ENCODE measurements at places on chromosomes 2 and 18.

DNA sequence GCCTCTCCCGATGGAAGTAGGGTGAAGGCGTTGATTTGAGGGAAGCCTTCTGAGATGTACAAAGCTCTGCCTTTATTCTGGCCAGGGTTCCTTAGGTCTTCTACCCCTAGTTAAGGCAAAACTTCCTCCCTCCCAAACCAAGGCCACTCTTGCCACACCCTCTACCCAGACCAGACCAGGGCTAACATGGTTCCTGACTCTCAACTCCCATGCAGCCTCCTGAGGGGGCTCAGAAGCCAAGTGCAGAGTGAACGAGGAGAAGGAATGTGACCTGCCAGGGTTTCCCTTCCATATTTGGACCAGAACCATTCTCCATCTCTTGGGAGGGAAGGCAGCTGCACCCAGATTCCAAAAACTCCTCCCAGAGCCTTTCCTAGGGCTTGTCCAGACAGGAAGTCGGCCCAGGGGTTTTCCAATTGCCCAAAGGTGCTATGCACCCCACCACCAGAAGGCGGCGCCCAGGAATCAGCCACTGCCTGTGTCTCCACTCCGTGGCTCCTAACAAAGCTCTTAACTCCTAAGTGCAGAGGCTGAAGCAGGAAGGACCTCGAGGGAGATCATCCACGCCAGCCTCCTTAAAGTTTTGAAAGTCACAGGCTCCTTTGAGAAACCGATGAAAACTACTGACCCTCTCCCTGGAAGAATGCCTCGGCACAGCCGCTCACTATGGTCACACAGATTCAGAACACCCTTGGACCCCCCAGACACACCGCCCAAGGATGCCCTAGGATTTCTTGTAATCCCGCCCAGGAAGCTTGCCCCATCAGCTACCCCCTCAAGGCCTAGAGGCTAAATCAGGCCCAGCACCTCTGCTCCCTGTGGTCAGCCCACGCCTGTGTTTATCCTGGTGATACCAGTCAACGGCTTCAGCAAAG, 157.8 kb downstream of the SMAD2 start:
- peak; percentile 77 for DNase-seq

DNA sequence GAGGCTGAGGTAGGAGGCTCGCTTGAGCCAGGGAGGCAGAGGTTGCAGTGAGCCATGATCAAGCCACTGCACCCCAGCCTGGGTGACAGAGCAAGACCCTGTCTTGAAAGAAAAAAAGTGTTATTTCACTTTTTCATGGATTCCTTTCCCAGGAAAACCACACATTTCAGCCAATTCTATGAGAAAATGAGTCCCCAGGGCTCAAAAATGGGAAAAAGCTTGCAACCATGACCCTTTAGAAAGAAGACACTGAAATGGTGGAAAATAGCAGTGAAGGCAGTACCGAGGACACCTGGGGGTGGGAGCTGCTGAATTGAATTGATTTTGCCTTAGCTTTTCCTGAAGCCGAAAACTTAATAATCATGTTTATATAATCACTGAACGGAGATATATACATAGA, 284.2 kb upstream of the HDAC4 start:
- DNase-seq = no peak

DNA sequence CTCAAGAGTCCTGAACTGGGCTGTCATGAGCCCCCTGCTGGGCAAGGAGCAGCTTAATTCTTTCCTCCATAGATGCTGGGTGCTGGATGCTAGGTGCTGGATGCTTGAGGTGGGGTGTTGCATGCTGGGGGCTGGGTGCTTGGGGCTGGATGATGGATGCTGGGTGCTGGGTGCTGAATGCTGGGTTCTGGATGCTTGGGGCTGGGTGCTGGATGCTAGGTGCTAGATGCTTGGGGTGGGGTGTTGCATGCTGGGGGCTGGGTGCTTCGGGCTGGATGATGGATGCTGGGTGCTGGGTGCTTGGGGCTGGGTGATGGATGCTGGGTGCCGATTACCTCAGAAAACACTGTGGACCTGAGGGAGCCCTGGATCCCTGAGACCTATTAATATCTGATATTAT, 837.7 kb downstream of the GALR1 start:
- no peak for DNase-seq

DNA sequence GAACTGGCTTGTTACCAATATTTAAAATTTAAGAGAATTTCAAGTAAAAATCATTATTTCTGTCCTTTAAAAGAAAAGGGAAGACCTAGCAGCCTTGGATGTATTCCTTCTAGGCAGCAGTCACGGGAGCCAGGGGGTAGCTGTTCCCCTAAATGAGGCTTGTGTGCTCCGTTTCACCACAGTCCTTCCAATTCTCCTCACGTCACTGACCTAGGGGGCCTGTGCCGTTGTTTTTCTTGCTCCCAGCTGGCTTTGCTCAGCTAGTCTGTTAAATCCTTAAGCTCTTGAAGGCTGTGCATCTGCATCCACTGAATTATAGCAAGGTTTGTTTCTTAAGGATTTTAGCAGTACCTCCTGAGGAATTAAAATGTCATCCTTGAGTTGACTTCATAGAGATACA, 9.9 kb downstream of the KLHL23 start:
- DNase-seq = no peak

GRCh38 chr2:197170208-197170607, 140.4 kb downstream of the ANKRD44 start:
- DNase-seq = no peak

DNA sequence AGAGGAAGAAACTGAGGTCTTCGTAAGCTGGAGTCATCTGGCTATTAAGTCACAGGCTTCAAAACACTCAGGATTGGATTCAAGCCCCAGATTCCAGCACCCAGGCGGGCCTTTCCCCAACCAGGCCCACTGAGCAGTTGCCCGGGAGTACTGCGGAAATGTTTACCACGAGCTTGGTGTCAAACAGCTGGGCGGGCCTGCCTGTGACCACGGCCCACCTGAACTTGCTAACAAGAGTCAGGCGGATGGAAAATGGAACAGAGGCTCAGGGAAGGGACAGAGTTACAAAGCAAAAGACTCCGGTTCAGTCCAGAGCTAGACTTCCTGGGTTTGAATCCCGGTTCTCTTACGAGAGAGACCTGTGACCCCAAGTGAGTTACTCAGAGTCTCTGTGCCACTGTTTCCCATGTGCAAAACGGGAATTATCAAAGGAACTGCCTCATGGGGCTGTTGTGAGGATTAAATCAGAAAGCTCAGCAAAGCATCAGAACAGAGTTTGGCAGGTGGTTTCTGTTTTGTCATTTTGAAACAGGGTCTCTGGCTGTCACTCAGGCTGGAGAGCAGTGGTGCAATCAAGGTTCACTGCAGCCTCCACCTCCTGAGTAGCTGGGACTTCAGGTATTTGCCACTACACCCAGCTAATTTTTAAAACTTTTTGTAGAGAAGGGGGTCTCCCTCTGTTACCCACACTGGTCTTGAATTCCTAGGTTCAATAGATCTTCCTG, 49.0 kb upstream of the TFCP2L1 start:
- DNase-seq = no peak

- DNase-seq = no peak
Observed at GRCh38 chr18:45889419-45890064, 64.1 kb downstream of the SIGLEC15 start.

DNA sequence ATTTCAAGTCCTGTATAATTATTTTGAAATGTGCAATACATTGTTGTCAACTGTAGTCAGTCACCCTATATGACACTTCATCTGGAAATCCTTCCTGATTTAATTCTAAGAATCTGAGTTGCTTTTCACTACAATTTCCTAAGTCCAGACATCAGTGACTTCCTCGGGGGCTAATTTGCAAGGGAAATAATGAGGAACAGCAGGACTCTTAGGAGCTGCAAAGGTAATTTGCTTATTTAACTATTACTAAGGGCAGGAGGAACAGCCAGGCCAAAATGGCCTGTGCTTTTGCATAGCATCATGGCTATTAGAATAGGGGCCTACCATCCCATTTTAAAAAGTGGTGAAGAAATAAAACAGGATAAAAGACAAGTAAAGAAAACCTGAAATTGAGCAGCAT, 178.8 kb downstream of the MC4R start:
- no peak for DNase-seq

DNA sequence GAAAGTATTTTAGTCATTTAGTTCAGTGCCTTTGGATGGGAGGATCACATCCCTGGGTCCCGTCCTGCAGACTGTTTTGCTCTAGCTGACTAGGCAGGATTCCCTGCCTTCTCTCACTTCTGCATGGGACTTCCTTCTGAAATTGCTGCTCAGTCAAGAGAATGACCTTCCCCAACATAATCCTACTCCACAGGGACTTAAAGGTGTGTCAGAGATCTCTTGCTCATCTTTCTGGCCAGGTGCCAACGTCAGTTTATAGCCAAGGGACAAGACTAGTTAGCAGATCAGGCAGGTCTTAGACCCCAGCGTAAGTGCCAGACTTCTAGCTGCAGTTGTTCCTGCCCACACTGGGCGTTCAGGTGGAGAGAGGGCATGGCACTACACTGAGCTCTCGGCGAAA, 9.5 kb upstream of the IL1B start:
- DNase-seq = no peak

GRCh38 chr2:203782262-203782976, 76.0 kb downstream of the CD28 start:
- no peak for DNase-seq

GRCh38 chr2:219433666-219434467, 776 bp upstream of the SPEG start:
- no peak for DNase-seq

GRCh38 chr2:220198896-220199295, 571.5 kb downstream of the SLC4A3 start:
- no peak for DNase-seq

- no peak for DNase-seq
Observed at GRCh38 chr2:152622219-152622618, 95.0 kb downstream of the PRPF40A start.

DNA sequence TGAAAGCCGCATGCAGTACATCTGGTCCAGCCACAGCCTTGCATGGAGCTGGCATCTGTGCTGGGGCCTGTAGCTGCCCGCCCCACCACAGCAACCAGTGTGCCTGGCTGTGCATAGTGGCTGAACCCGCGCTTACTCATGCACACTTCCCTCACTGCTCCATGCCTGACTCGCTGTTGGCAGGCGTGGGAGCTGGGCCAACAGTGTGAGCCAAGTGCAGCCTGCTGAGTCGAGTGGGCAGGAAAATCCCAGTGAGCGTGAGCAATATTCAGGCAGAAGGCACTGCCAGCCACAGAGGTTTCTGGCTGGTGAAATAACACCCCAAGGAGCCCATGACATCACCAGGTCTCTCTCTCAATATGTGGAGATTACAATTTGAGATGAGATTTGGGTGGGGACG, 1674.1 kb upstream of the TMEFF2 start:
- no peak for DNase-seq

DNA sequence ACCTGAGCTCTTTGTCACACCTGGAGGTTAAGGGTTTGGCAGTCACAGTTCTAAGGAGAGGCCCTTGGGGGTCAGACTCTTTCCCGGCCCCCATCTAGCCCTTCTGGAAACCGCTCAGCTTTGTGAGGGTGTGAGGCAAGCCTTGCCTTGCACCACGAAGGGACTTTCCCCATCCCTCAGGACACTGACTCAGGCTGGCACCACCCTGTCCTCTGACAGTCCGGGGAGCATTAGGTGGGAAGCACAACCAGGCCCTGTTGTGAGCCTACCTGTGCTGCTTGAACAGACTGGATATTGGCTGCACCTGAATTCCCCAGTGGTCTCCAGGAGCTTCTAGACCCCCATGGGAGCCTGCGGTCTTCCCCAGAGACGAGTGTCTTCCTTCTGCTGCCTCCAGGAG, 47.0 kb upstream of the GBX2 start:
- DNase-seq = no peak

DNA sequence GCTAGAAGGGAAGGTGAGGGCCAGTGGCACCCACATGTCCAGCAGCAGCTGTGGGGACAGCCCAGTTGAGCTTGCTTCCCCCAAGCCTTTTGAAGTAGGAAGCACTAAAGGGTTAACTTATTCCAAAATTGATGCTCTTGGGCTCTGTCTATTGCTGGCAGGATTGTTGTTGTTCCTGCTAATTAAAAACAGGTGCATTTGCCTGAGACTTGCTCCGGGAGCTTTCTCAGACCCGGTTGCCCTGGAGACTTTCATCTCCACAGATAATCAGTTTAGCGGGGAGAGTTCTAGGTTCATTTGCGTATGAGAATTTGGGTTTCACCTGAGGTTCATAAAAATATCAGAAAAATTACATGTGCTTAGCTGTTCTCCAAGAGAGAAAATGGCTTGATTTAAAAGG, 277.3 kb downstream of the LRATD1 start:
- no peak for DNase-seq

GRCh38 chr2:45681675-45682074, 30.2 kb downstream of the PRKCE start:
- DNase-seq = no peak

DNA sequence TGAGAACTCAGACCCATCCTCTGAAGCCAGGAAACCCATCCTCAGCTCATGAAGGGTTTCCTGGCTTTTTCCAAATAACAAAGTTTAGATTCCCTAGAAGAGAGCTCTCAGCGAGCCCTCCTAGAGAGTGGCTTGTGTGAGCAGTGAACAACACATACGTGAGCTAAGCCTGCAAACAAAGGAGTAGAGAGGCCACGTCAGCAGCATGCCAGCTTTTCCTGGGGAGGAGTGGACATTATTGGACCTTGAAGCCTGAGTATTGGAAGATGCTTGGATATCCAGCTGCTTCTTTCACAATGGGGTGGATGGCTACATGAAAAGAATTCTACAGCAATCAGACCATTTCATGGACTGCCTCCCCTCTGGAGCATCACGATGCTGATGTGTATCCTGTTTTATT, 21.1 kb downstream of the KIF5C start:
- no peak for DNase-seq

GRCh38 chr2:209614690-209615369, 156.8 kb upstream of the UNC80 start:
- DNase-seq = no peak

DNA sequence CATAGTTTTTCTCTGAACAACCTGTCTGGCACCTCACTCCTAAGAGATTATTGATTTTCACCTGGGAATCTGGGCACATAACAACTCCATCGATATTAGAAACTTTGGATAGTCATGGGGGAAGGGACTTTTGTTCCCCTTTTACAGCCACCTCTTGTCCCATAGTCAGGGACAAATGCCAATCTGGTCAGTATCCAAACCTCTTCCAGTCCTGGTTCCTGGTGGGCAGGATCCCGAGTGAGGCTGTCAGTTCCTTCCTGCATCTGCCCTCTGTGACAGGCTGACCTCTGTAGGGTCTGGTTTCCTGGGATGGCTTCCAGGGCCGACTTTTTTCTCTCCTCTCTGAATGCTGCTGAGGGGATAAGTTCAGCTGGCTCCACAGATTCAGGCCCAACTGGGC, 11.0 kb downstream of the KIF5C start:
- no peak for DNase-seq

- no peak for DNase-seq
Observed at GRCh38 chr2:101328474-101329007, 20.0 kb upstream of the RNF149 start.

DNA sequence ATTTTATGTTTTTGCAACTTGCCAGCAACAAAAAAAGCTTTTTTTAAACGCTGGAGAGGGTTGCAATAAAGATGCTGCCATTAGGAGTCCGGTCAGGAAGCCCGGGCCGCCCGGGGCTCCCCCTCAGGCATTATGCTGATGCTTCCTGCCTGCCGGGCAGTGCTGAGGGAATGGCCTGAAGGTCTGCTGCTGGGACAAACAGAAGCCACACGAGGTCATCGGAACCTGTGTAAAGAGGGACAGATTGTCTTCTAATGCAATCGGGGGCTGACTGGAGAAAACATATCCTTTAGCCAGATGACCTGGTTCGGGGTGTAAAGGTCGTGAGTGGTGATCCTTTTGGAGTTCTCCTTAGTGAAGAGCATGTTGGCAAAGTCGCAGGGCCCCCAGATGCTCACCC, 2.3 kb downstream of the IMPA2 start:
- DNase-seq = no peak

- DNase-seq = no peak
Observed at GRCh38 chr2:184769686-184770085, 171.4 kb downstream of the ZNF804A start.
